ENCODE measurements at places on chromosomes 7 and 10. TPM values are rescaled to one million over a fixed set of nuclear protein-coding genes. Genes with fewer than 3 reads are reported as not detected.

GRCh38 chr7:36762394-36762793, 38.1 kb upstream of the AOAH start:
- no peak for DNase-seq
- H3K4me1 ChIP-seq, result no peaks in the 10 kb centered on the region
- no peaks in the 10 kb centered on the region for H3K27me3 ChIP-seq
- H3K4me3 ChIP-seq, result no peak overlapping the region

DNA sequence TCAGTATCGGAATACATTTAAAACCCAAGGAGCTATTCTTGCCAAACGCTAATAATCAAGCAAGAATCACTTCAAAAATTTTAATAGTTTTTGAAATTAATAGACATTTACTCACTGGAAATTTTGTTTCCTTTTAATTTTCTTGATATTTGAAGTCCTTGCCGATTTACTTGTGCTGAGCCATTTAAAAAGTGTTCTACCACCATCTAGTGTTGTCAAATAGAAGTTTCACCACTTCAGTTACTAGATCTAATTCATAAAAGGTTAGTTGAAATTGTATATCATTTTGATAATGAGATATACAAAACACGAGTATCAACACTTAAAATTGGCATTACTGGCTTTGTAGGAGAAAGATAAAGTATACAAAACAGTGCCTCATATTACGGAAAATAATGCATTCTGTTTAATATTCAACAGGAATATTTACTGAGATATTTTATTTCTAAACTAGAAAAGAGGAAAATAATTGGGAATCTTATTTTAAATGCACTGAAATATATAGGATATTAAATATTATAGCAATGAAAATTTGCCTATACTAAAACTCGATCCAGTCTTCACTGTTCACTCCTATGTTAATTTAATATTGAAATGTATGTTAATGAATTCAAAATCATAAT, 664.8 kb upstream of the SEMA3D start:
- no peaks in the 10 kb centered on the region for H3K36me3 ChIP-seq
- H3K4me3 ChIP-seq, result no peak overlapping the region
- H3K27me3 ChIP-seq, result no peaks in the 10 kb centered on the region
- H3K27ac ChIP-seq, result no peak overlapping the region

DNA sequence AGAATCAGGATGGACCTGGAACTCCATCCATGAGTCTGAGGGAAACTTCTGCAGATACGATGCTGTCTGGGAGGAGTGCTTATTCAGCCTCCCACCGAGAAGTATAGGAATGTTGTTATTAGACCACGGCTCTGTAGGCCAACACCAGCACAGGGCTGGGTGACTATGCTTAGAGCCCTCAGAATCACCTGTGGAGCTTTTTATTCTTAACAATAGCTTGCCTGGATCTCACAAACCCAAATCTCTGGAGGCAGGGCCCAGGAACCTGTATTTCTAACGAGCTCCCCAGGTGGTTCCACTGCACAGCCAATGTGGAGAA, 55.6 kb upstream of the ARID5B start:
- DNase-seq, result no peak
- no peak overlapping the region for H3K27ac ChIP-seq
- no peaks in the 10 kb centered on the region for H3K27me3 ChIP-seq
- H3K4me1 ChIP-seq, result no peaks in the 10 kb centered on the region
- H3K4me3 ChIP-seq, result no peak overlapping the region

DNA sequence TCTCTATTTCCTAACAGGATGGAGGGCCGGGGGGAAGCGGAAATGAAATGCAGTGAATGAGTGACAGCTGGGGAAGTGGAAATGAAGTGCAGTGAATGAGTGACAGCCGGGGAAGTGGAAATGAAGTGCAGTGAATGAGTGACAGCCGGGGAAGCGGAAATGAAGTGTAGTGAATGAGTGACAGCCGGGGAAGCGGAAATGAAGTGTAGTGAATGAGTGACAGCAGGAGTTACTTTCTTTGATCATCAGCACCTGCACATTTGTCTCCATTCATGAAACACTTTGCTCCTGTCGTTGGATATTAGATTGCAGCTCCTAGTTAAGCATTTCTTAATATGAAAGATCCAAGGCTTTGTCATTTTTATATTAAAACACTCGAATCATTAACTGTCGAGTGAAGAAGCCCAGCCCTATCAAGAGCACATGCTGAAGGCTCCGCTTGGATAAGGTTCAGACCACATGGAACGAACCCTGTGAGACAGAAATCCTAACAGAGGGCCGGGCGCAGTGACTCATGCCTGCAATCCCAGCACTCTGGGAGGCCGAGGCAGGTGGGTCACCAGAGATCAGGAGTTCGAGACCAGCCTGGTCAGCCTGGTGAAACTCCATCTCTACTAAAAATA, 406.0 kb upstream of the ADARB2 start:
- H3K36me3 ChIP-seq, result no peaks in the 10 kb centered on the region
- no peak overlapping the region for H3K4me3 ChIP-seq
- no peak overlapping the region for H3K27ac ChIP-seq
- H3K4me1 ChIP-seq, result no peaks in the 10 kb centered on the region
- H3K27me3 ChIP-seq, result peaks cover 3% of the 10 kb centered on the region

GRCh38 chr10:31207636-31208035, 111.4 kb upstream of the ZEB1 start:
- no peaks in the 10 kb centered on the region for H3K27me3 ChIP-seq
- H3K27ac ChIP-seq, result no peak overlapping the region
- no peak for DNase-seq
- H3K36me3 ChIP-seq, result no peaks in the 10 kb centered on the region
- H3K4me3 ChIP-seq, result no peak overlapping the region

DNA sequence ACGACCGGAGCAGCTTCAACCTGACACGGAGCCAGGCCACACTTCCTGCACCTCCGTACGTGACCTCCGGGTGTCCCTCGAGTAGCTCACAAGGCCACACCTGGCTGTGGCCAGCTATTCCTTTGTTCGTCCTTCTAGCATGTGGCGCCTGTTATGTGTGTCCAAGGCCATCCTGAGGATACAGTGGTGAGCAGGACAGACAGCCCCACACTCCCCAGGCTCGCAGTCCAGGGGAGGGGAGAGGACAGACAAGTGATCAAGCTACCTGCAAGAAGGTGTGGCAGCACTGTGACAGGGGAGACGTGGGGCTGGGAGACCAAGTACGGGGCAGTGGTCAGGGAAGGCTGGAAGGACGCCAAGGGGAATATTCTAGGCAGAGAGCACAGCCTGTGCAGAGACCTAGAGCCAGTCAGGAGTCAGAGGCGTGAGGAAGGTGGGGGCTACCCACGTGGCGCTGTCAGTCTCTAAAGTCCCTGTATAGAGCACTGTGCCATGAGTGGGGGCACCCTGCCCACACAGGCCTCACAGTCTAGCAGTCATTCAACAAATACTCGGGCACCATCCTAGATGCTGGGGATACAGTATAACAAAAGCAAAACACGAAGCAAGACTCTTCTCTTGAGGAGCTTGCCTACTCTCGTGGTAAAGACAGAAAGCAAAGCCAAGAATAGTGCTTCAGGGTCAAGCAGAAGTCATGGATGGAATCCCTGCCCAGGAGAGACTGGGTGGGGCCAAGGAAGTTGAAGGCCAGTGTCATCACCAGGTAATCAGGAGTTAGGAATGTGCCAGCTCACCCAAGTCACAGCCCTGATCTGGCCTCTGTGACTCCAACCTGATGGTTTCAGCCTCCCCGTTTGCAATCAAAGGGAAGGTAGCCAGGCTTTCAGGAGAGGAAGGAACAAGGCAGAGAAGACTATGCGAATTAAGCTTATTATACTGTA, 58.6 kb downstream of the PROSER2 start:
- DNase-seq, result no peak
- no peak overlapping the region for H3K27ac ChIP-seq
- no peaks in the 10 kb centered on the region for H3K27me3 ChIP-seq

DNA sequence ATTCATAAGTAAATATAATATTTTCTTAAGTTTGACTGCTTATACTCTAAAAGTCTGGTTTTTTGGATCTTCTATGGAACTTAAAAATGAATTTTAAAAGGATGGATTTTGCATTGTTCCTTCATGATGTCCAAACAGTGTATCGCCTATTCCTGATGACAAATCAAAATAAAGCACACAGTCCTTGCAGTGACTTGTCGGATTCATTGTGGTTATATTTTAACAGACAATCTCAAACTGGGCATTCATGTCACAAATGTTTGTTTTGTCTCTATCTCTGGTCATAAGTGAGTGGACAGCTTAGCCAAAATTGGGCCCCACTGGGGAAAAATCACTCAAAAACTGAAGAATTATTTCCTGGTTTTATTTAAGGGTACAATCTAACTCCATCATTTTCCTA, 74.8 kb downstream of the LMBR1 start:
- no peaks in the 10 kb centered on the region for H3K27me3 ChIP-seq
- H3K27ac ChIP-seq, result no peak overlapping the region
- H3K4me3 ChIP-seq, result no peak overlapping the region
- peaks cover 11% of the 10 kb centered on the region for H3K36me3 ChIP-seq
- no peaks in the 10 kb centered on the region for H3K4me1 ChIP-seq
- no peak for DNase-seq

DNA sequence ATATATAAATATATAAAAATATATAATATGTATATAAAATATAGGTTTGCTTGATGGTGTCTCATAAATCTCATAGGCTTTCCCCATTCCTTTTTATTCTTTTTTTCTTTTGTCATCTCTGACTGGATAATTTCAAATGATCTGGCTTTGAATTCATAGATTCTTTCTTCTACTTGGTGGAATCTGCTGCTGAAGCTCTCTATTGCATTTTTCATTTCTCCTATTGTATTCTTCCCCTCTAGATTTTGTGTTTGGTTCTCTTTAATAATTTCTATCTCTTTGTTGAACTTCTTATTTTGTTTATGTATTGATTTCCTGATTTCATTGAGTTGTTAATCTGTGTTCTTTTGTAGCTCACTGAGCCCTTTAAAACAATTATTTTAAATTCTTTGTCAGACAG, 629.4 kb downstream of the GALNT17 start:
- no peak overlapping the region for H3K27ac ChIP-seq
- no peaks in the 10 kb centered on the region for H3K4me1 ChIP-seq
- H3K4me3 ChIP-seq, result no peak overlapping the region
- no peak for DNase-seq
- no peaks in the 10 kb centered on the region for H3K27me3 ChIP-seq
- no peaks in the 10 kb centered on the region for H3K36me3 ChIP-seq

DNA sequence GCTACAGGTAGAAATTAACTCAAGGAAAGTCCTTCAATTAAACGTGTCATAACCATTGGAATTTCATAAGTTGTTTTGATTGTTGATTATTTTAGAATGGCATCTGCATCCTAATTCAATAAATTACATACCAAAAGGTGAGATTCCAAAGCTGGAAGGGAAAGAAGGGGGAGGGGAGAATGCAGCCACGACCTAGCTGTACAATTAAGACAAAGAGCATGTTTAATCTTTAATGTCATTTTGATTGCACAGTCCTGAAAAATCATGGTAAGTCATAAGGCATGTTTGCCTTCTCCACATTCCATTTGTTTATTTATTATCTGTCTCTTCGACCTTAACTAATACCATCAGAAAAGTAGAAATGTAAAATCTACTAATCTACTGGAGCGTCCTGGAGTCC, 358.1 kb downstream of the FRMD4A start:
- no peak overlapping the region for H3K4me3 ChIP-seq
- H3K4me1 ChIP-seq, result no peaks in the 10 kb centered on the region
- no peaks in the 10 kb centered on the region for H3K36me3 ChIP-seq
- no peak overlapping the region for H3K27ac ChIP-seq
- H3K27me3 ChIP-seq, result peaks cover 4% of the 10 kb centered on the region

DNA sequence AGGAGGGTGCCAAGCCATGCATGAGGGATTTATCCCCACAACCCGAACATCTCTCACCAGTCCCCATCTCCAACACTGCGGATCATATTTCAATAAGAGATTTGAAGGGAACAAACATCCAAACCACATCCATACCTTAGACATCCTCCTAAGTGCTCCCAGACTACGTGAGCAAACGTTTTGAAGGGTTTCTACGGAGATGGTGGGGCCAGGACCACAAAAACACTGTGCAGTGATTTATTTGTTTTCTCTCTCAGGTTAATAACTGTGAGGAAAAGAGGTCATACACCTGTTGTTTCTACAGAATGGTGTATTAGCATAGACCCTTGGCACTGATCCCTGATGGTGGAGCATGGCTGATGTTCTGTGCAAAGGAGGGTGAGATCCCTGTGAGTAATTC, 277.8 kb downstream of the FRMD4A start:
- no peak overlapping the region for H3K4me3 ChIP-seq
- DNase-seq, result no peak
- no peaks in the 10 kb centered on the region for H3K27me3 ChIP-seq
- no peaks in the 10 kb centered on the region for H3K36me3 ChIP-seq
- no peaks in the 10 kb centered on the region for H3K4me1 ChIP-seq

DNA sequence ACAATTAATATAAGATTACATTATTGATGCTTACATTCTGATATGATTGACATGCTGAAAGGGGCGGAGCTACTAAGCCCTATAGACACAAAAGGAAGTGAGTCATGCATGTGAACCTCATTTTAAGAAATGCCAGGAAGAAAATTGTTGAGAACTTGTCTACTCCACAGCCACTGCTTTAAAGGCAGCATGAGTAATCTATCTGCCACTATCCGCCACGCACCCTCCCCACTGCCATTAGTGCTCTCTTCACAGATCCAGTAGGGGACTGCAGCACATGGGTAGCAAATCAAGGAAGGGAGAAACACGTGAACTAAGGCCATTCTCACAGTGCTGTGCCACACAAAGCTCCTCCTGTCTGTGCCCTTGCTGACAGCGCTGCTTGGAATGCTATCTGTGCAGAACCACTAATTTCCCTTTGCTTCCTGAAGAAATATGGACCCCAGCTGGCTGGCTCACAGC, 524.8 kb downstream of the GRM8 start:
- DNase-seq, result no peak
- no peaks in the 10 kb centered on the region for H3K27me3 ChIP-seq
- no peaks in the 10 kb centered on the region for H3K36me3 ChIP-seq
- H3K27ac ChIP-seq, result no peak overlapping the region
- H3K4me3 ChIP-seq, result no peak overlapping the region
- no peaks in the 10 kb centered on the region for H3K4me1 ChIP-seq

GRCh38 chr10:104337521-104337984, 712 bp downstream of the ITPRIP start:
- peak overlapping the region; percentile 92 for H3K4me3 ChIP-seq
- peaks cover 57% of the 10 kb centered on the region for H3K4me1 ChIP-seq
- H3K36me3 ChIP-seq, result no peaks in the 10 kb centered on the region
- H3K27me3 ChIP-seq, result no peaks in the 10 kb centered on the region
- no peak for DNase-seq
- H3K27ac ChIP-seq, result peak overlapping the region; percentile 89

DNA sequence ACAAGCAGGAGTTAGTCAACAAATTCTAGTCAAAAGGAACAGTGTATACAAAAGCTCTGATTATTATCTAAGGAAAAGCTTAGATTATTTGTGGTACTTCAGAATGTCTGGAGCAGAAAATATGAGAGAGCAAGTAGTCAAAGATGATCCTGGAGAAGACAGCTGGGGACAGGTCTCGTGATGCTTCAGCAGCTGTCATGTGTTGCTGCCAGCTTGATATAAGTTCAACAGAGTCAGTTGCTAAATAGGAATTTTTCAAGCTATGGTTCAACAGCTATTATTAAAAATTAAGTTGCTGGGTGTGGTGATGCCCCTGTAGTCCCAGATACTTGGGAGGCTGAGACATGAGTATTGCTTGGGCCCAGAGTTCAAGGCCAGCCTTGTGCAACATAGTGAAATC, 240.0 kb upstream of the RHOBTB1 start:
- no peaks in the 10 kb centered on the region for H3K36me3 ChIP-seq
- no peak for DNase-seq
- H3K4me1 ChIP-seq, result no peaks in the 10 kb centered on the region
- H3K27me3 ChIP-seq, result no peaks in the 10 kb centered on the region
- H3K4me3 ChIP-seq, result no peak overlapping the region

FAM25A gene
- total RNA-seq, result not detected

TMEM270 gene
- not detected for total RNA-seq

FAM237B gene
- total RNA-seq, result not detected

ABCC2 gene
- 3.4 TPM for total RNA-seq

ZFAND2A gene
- total RNA-seq, result 92.5 TPM

EPC1 gene
- total RNA-seq, result 173 TPM

SPDYE9 gene
- total RNA-seq, result not detected

ACBD5 gene
- 22.5 TPM for total RNA-seq
